ENCODE measurements at places on chromosomes 13 and 19.

- DNase-seq: no peak
These were observed 193.6 kb downstream of the RAP2A start for GRCh38 chr13:97627566-97627965.

GRCh38 chr13:67416047-67416925, 186.2 kb upstream of the PCDH9 start:
- peak; percentile 35 for DNase-seq

DNA sequence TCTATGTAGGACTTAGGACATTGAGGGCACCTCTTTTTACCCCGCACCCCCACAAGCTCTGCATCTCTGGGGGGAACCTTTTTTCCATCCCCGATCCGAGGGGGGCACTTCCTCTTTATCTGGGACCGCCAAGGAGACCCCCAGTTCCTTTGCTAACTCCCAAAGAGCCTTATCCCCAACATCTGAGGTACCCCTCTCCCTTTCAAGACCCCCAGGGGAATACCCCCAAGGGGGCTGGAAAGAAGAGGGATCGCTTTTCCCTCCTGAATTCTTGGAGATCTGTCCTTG, 1.1 kb downstream of the TNFSF9 start:
- DNase-seq: no peak

DNA sequence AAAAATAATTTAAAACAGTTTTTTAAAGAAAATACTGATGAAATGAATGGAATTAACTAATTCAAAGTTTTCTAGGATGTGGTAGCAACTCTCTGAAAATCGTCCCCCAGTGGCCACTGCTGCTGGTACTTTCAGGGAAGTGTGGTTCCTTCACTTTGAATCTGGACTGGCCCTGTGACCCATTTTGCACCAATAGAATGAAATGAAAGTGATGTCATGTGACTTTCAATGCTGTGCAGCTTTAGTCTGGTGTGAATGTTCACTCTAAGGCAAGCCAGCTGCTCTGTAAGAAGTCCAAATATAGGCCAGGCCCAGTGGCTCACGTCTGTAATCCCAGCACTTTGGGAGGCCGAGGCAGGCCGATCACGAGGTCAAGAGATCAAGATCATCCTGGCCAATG, 26.4 kb upstream of the HNRNPA1L2 start:
- DNase-seq: no peak

DNA sequence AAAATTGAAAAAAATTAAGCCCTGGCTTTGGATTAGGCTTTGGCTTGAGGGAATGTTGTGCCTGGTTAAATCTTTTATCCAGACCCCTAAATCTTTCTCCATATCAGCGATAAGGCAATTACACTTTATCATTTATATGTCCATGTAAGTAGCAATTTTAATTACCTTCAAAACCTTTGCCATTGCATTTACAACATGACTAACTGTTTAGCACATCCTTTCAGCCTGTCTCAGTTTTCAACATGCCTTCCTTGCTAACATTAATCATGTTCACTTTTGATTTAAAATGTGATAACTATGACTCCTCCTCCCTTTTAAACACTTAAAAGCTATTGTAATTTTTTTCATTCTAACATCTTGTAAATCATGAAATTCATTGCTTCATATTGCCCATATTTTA, 583.7 kb downstream of the SLITRK1 start:
- no peak for DNase-seq

- peak; percentile 24 for DNase-seq
These were observed 632 bp downstream of the MARK4 start for GRCh38 chr19:45251452-45252354.

DNA sequence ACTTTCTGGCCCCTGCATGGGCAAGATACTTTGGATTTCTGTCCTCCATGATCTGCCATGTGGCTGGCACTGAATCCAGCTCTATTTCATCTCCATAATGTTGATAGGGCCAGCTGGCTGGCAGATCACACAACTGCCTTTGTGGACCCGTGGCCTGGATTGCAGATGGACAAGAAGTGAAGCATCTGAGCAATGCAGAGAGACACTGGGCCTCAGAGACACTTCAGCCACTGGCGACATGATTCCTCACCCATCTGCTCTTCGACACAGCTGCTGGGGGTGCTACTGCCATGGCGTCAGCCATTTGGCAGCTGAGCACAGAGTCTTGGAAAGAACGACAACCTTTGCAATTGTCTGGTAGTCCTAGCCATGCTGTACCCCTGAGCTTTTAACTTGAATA, 79.5 kb upstream of the MYO16 start:
- no peak for DNase-seq

DNA sequence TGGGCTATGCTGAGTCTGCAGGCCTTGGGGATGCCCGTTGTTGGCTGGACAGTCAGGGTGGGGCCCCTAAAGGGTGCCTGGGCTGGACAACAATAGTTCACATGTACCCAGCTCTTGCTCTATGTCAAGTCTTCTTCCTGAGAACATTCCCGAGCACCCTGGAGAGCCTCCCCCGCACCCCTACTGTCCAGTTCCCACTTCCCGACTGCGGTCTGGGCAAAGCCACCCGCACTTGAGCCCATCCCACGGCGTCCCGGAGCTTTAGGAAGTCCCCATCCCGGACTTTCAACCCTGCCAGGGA, 1.1 kb upstream of the MPND start:
- DNase-seq: no peak

- DNase-seq: no peak
These were observed 127.1 kb upstream of the SPACA7 start for GRCh38 chr13:112248862-112249592.

DNA sequence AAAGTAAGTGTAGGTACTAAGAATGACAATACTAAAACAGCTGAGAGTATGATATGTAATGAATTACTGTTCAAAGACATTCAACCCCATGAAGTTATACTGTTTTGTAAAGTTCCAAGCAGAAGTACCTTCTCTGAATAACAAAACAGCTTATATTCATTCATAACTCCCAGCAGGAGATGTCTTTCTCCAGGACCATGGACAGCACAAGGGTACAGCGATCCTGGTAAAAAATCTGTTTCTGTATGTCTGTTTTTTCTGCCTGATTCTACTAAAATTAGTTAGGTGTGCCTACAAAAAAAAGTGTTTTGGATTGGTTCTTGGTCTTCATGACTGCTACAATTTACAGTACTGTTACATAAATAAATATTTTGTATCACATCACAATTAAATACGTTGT, 172.5 kb upstream of the SLITRK5 start:
- DNase-seq: peak; percentile 35

DNA sequence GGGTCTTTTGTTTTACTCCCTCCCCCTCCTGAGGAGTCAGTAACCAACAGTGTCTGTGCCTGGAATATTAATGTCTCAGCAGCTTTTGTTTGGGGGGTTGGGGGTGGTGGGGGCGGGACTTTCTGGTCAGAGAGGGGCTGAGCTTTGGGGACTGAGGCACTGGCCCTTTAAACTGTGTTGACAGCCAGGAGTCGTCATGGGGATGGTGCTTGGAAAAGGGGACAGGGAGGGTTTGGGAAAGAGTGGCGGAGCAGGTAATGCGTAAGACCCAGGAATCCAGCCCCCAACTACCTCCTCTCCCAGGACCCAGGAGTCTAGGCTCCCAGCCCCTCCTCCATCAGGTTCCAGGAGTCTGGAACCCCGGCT, 5.2 kb downstream of the CADM4 start:
- DNase-seq: no peak

DNA sequence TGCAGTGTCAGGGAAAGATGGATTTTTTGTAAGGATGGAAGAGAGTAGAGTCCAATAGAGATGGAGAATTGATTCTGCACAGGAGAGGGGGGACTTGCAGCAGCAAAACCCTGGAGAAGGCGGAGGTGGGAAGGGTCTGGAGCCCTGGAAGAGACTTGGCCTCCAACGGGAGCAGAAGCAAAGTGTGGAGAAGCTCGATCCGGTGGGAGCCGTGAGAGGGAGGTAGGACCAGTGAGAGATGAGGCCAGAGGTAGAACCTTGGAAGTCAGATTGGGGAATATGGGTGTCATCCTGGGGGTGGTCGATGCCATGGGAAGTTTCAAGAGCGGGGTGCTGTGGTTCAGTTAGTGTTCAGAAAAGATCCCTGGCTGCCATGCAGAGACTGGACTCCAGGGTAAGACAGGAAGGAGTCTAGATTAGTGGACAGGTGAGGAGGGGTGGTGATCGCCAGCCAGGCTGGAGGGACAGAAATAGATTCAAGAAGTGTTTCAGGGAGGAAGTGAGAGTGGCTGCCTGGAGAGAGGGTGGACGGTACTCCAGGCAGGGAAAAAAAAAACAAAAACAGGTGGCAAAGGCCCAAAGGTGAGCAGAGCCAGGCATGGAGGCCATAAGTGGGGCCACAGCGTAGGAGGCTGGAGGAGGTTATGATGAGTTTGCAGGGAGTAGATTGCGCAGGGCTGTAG, 2.6 kb downstream of the PPP5C start:
- no peak for DNase-seq

DNA sequence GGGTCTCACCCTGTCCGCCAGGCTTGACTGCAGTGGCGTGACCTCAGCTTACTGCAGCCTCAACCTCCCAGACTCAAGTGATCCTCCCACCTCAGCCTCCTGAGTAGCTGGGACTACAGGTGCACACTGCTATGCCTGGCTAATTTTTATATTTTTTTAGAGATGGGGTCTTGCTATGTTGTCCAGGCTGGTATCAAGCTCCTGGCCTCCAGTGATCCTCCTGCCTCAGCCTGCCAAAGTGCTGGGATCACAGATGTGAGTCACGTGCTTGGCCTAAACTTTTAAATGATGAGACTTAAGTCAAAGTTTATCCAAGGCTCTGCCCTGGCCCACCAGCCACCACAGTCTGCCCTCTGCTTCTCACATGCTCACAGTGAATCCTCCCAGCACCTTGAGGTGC, 2.2 kb downstream of the C19orf33 start:
- no peak for DNase-seq

GRCh38 chr19:45153339-45154063, 7.3 kb downstream of the NKPD1 start:
- DNase-seq: peak; percentile 77

- DNase-seq: no peak
These were observed 85.5 kb downstream of the STOML3 start for GRCh38 chr13:38905081-38905480.

- no peak for DNase-seq
These were observed 55.1 kb downstream of the GPR180 start for GRCh38 chr13:94656766-94657165.

- DNase-seq: no peak
These were observed 3.3 kb downstream of the ISYNA1 start for GRCh38 chr19:18434411-18435175.

GRCh38 chr13:68380041-68380973, 1150.2 kb upstream of the PCDH9 start:
- DNase-seq: no peak

GRCh38 chr13:57865600-57866294, 234.2 kb downstream of the PCDH17 start:
- DNase-seq: no peak

- DNase-seq: peak; percentile 23
These were observed 2.2 kb downstream of the LHFPL6 start for GRCh38 chr13:39600766-39601165.
